ENCODE measurements at places on chromosomes 7 and 10. TPM values are rescaled to one million over a fixed set of nuclear protein-coding genes. Genes with fewer than 3 reads are reported as not detected.

DNA sequence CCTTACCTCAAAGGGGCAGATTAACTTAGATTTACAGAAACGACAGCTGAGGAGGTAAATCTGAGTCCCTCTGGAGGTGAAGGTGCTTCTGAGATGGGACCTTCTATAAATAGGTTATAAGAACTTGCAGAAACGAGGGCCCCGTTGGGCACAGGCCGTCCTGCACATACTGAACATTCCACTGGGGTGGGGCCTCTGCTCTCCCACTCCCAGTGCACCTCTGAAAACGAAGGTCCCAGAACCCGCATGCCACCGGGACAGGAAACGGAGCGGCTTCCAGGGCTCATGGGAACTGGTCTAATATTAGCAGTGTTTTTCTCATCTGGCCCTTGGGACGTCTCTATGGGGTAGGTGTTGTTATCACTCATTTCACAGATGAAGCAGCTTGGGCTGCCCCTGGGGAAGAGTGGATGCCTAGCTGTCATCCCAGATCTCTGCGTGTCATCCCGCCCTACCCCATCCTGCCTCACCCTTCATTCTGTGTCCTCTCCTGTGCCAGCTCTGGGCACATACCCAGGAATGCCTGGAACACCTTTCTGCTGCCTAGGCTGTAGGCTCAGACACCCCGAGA lies 19.6 kb downstream of the C10orf62 start:
- peak; percentile 60 for DNase-seq
- no peak overlapping the region for H3K4me3 ChIP-seq
- peaks cover 14% of the 10 kb centered on the region for H3K4me1 ChIP-seq
- H3K36me3 ChIP-seq = no peaks in the 10 kb centered on the region
- H3K27me3 ChIP-seq = no peaks in the 10 kb centered on the region

DNA sequence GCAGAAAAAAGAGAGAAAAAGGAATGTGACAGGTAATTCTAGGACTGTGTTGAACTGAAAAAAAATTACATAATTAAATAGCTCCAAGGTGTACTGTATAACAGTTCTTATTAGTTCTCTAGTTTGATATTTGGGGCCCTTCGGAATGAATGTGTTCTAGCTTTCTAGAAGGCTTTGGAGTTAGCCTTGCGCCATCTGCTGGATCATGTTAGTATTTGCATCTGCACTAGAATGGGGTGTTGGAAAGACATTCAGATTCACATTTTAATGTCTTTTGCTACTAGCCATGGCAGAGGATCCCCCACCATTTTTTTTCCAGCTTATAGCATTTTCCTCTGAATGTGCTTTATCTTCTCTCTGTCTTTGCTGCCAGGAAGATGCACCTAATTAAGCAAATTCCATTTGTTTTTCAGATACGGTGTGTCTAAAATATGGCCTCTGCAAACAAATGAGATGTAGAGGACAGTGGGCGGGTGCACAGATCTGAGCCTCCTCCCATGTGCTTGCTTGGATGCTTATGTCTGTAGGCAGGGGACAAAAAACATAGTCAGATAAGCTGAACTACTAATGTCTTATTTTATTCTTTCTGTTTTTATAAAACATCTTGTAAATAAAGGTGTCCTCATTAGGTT lies 238.5 kb downstream of the PHF14 start:
- peak overlapping the region; percentile 39 for H3K4me3 ChIP-seq
- peak overlapping the region; percentile 53 for H3K27ac ChIP-seq
- H3K4me1 ChIP-seq = peaks cover 31% of the 10 kb centered on the region

GRCh38 chr10:127492607-127493250 lies 56.4 kb upstream of the NPS start:
- H3K27ac ChIP-seq = no peak overlapping the region
- no peak for DNase-seq
- no peaks in the 10 kb centered on the region for H3K4me1 ChIP-seq
- H3K4me3 ChIP-seq = no peak overlapping the region
- no peaks in the 10 kb centered on the region for H3K27me3 ChIP-seq

- no peaks in the 10 kb centered on the region for H3K27me3 ChIP-seq
- no peaks in the 10 kb centered on the region for H3K4me1 ChIP-seq
- H3K4me3 ChIP-seq = no peak overlapping the region
- H3K36me3 ChIP-seq = no peaks in the 10 kb centered on the region
Measured at GRCh38 chr7:117562759-117563158, 82.9 kb downstream of the CFTR start.

DNA sequence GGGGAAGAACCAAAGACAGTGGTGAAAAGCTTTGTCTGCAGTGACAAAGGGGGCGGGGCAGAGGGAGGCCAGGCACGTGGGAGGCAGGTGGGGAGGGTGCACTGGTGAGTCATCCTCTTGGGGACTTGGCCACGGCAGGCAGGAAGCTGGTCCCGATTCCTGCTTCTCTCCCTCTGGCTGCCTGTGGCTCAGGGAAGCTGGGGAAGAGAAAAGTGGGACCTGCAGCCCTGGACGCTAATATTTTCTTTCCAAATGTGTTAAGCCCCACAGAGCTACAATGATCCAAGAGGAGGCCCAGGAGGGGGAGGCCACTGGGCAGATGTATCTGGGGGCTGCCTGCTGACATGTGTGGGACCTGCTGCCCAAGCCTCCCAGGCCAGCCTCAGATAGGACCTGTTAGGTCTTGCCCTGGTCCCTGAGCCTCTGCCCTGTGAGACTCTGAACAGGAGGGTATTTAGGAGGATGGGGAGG lies 231.8 kb downstream of the KCNMA1 start:
- peak overlapping the region; percentile 8 for H3K27ac ChIP-seq
- peaks cover 47% of the 10 kb centered on the region for H3K4me1 ChIP-seq
- H3K36me3 ChIP-seq = no peaks in the 10 kb centered on the region
- no peaks in the 10 kb centered on the region for H3K27me3 ChIP-seq
- peak; percentile 88 for DNase-seq
- H3K4me3 ChIP-seq = no peak overlapping the region

- no peak overlapping the region for H3K27ac ChIP-seq
- peaks cover 4% of the 10 kb centered on the region for H3K4me1 ChIP-seq
- H3K27me3 ChIP-seq = no peaks in the 10 kb centered on the region
Measured at GRCh38 chr10:126222736-126223511, 165.4 kb downstream of the ADAM12 start.

- H3K36me3 ChIP-seq = no peaks in the 10 kb centered on the region
- no peak overlapping the region for H3K27ac ChIP-seq
- H3K4me1 ChIP-seq = no peaks in the 10 kb centered on the region
- no peak overlapping the region for H3K4me3 ChIP-seq
- no peak for DNase-seq
Measured at GRCh38 chr10:116126954-116127695, 145.9 kb downstream of the GFRA1 start.

DNA sequence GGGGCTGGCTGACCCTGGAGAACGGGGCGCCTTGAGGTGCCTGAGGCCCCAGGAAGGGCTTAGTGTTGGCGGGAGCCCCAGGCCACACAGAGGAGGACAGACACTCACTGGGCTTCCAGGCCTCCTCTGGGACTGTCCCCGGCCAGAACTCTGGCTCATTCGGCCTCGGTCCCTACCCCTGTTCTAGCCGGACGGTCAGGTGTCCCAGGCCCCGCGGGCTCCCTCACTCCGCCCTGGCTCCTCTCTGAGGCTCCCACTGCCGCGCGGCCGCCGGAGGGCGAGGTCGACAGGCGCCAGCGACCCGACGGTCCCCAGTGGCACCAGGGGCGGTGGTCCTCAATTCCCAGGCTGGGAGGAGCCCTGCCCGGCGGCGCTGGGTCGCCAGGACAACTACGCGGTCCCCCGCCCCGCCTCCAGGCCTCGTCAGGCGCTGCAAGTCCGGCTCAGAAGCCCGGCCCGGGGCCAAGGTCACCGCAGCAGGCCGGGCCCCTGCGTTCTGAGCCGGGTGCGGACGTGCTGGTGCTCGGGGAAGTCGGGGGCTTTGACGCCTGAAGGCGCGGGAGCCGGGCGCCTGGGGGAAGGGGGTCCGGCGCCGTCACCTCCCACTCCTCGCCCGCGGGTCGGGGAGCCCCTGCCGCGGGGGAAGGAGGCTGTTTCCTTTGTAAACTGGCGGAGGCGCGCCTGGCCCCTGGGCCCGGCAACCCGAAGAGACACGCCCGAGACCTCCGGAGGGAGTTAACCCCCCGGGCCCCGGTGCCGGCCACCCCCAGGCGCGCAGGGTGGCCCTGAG lies 1.1 kb upstream of the PWWP2B start:
- peaks cover 4% of the 10 kb centered on the region for H3K4me1 ChIP-seq
- H3K27ac ChIP-seq = no peak overlapping the region
- H3K27me3 ChIP-seq = 0 out of 2 replicates have a peak, but pooled peaks cover 6% of the 10 kb centered on the region
- no peak overlapping the region for H3K4me3 ChIP-seq

DNA sequence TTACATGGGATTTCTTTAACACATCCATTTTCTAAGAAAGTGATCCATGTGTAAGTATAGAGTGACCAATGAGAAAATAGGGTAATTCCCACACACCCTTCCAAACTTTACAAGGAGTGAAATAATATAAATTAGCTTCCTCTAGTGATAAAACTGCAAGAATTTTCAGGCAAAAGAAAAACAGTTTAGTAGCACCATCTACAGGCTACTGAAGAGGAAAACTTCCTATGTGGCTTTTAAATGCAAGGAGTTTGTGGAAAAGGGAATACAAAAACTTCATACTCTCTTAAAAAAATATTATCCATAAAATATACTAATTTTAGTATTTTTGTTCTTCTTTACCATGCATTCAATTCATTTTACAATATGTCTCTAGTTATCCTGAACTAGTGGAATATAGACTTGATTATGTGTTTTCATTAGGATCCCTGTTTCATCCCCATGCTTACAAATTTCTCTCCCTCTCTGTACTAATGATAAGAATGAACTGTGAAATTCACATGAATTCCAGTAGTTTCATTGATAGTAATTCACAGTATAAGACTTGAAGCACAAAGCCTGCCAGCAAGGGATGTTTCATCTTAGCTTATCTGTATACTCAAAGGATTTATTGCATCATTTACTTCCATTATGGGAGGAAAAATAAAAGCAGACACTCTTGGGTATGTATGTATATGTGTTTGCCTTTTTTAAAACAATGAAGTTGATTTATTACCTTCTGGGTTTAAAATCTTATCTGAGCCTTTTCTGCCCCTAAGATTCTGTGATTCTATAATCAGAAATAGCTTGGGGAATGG lies 442.9 kb downstream of the AUTS2 start:
- H3K36me3 ChIP-seq = no peaks in the 10 kb centered on the region
- no peak overlapping the region for H3K27ac ChIP-seq
- no peak overlapping the region for H3K4me3 ChIP-seq
- H3K27me3 ChIP-seq = no peaks in the 10 kb centered on the region
- DNase-seq = no peak
- H3K4me1 ChIP-seq = peaks cover 27% of the 10 kb centered on the region

DNA sequence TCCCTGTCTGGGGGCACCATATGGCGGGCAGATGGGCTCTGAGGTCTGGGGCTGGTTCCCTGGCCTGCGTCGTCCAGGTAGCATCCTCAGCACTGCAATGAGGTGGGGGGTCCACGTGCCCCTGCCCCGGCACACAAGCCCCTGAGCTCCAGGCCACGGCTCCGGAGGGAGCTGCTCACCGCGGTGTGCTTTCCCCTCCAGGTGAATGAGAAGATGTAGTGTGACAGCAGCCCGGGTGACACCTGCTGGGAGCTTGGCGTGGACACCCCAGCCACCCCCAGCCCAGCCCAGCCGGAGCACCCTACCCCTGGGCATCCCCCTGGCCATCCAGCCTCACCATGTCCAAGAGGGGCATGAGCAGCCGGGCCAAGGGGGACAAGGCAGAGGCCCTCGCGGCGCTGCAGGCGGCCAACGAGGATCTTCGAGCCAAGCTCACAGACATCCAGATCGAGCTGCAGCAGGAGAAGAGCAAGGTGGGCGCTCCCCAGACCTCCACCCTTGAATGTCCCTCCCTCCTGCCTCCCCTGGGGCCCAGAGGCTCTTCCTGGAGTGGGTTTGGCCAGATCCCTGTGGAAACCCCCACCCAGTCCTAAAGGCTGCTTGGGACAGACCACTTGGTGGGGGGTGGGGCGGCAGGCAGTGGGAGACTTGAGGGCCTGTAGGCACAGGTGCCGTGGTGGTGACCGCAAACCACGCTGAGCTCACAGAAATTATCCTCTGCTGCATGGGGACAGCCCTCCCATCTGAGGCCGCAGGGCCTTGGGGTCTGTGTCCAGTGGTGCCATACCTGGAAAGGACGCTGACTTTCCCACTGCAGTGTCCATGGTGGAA lies 38.9 kb downstream of the JAKMIP3 start:
- H3K4me1 ChIP-seq = no peaks in the 10 kb centered on the region
- no peaks in the 10 kb centered on the region for H3K27me3 ChIP-seq
- no peak for DNase-seq
- H3K27ac ChIP-seq = no peak overlapping the region

- no peaks in the 10 kb centered on the region for H3K27me3 ChIP-seq
- no peak overlapping the region for H3K27ac ChIP-seq
- DNase-seq = no peak
Measured at GRCh38 chr7:1359681-1360485, 99.4 kb downstream of the MICALL2 start.

GRCh38 chr10:32538256-32538655 lies 92.3 kb downstream of the CCDC7 start:
- H3K27me3 ChIP-seq = no peaks in the 10 kb centered on the region
- H3K4me3 ChIP-seq = no peak overlapping the region
- no peak for DNase-seq
- no peaks in the 10 kb centered on the region for H3K4me1 ChIP-seq

DNA sequence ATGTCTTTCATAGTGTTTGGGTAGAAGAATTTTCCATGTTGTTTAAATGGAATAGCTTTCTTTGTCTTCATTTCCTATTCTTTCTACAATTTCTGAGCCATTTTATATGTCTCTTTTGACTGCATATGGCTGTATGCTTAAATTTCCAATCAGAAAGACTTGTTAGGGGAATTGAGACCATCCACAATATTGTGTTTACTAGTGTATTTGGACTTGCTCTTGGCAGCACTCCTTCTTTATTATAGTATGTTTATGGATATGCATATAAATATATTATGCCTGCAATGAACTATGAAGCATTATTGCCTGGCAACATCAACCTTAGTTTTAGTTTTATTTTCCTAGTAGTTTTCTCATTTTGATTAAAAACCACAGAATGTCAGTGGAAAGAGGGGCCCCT lies 92.7 kb downstream of the NRG3 start:
- H3K27ac ChIP-seq = no peak overlapping the region
- no peaks in the 10 kb centered on the region for H3K36me3 ChIP-seq
- DNase-seq = no peak
- H3K4me1 ChIP-seq = no peaks in the 10 kb centered on the region
- no peaks in the 10 kb centered on the region for H3K27me3 ChIP-seq
- no peak overlapping the region for H3K4me3 ChIP-seq

DNA sequence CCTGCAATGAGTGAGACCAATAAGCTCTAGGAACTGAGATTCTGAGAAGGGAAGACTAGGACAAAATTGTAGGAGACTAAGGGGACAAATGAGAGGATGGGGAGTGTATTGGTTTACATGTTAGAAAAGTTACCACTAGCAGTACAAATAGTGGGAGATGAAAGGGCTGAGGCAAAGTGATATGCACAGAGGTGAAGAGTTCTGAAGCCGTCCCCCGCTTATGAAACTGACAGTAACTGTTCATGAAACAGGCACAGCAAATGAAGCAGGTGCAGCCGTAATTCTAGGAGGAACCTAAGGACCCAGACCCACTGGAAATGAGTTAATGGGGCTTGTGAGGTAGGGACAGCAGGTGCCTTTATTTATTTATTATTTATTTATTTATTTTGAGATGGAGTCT lies 211.3 kb downstream of the PRKG1 start:
- H3K4me1 ChIP-seq = no peaks in the 10 kb centered on the region
- H3K27ac ChIP-seq = no peak overlapping the region
- DNase-seq = no peak
- no peaks in the 10 kb centered on the region for H3K27me3 ChIP-seq
- H3K4me3 ChIP-seq = no peak overlapping the region

GRCh38 chr10:12727832-12728215 lies 273.7 kb downstream of the CCDC3 start:
- no peak overlapping the region for H3K27ac ChIP-seq
- no peaks in the 10 kb centered on the region for H3K4me1 ChIP-seq
- no peaks in the 10 kb centered on the region for H3K27me3 ChIP-seq
- no peak for DNase-seq
- no peak overlapping the region for H3K4me3 ChIP-seq

Gene CDK1
- total RNA-seq = 178 TPM

Gene HNRNPH3
- 98.8 TPM for total RNA-seq

Gene ZNF22
- total RNA-seq = 39.0 TPM

Gene NUTM2E
- 0.02 TPM for total RNA-seq

Gene MOGAT3
- total RNA-seq = not detected

Gene ANKRD30A
- total RNA-seq = not detected
